ENCODE measurements at places on chromosomes 7 and 10. TPM values are rescaled to one million over a fixed set of nuclear protein-coding genes. Genes with fewer than 3 reads are reported as not detected.

IL6 gene
- 77.6 TPM for total RNA-seq

- peak; percentile 55 for DNase-seq
Measured at GRCh38 chr10:70477661-70478162, 855 bp upstream of the PALD1 start.

ANKRD1 gene
- total RNA-seq: 94.4 TPM

ATG9B gene
- not detected for total RNA-seq

DNA sequence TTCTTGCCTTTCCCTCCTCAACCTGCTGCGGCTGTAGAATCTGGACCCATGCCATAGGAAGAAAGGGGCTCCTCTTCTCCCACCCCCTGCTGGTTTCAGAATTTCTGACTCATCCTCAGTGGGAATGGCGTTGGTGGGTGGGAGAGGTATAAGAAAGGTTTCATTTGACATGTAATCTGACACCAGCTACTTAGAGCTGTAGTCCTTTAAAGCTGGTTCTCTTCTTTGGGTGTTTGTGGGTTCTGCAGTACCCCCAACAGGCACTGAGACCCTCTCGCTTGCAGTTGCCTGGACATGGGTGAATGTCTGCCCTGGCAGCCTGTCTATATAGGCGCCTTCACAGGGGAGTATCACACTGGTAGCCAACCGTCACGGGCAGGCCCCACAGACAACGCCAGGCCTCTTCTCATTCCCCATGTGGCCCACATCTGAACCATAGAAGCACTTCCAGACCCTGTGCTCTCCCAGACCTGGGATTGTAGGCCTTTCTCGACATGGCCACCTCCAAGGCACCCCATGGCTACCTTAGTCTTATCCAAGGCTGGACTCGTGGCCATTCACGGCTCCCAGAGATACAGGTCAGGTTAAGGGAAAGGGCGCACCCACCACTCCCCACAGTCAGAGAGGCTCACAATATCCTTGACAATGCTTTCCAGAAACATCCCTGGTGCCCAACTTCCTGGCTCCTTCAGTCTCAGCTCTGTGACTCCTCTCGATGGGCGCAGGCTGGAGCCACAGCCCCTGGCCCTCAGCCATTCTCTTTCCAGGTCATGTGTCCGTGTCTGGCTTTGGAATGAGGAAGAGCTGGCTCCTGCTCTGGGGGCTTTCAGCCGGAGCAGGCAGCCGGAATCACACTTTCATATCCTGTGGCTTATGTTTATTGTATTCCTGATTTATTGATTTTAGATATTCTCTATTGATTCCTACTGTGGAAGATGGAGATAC, 17.5 kb downstream of the ZNF862 start:
- peak; percentile 95 for DNase-seq

DNA sequence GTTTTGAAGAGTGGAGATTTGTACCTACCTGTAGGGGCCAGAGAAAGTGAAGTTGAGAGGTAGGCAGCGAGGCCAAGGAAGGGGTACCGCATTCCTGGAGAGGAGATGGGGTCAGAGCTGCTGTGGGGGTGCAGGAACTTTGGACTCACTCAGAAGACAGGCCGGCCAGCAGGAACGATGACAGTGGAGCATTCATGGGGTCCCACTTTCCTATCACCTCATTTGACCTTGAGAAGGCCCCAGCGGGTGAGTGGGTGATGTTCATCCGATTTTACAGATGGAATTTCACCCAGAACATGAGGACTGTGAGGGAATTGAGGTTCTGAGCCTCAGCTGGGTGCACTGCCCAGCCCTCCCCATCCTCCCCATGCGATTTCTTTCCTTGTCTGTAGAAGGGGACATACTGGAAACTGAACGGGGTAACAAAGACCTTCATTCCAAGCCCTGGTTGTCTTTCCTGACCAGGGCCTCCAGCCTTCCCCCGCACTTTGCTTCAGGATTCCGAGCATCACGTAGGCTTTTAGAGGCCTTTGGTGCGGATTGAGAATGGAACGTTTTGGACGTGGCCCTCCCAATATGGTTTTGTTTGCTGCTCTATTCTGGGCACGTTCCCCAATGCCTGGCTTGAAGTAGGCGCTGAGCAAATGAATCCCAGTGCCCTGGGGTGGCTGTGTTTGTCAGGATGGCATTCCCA, 87.3 kb downstream of the ADCY1 start:
- no peak for DNase-seq

BRAF gene
- total RNA-seq: 13.7 TPM

VWDE gene
- total RNA-seq: 0.42 TPM

DNA sequence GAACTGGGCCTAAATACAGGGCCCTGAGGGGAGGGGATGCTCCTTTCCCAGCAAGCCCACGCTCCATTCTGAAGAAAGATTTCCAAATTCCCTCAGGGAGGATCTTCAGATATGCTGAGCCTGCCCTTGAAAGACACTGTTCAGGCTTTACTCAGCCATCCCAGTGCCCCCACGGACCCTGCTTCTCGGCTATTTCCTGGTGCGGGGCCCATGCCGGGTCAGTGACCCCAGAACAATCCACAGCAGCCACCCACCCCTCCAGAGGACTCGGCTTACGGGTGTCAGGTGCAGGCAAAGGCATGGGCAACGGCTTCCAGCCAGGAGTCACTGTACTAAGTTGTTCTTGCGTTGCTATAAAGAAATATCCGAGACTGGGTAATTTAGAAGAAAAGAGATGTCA, 137.1 kb downstream of the OAT start:
- DNase-seq: no peak

ZP3 gene
- total RNA-seq: 2.0 TPM

- DNase-seq: no peak
Measured at GRCh38 chr7:98877692-98878364, 504 bp upstream of the TRRAP start.

DNA sequence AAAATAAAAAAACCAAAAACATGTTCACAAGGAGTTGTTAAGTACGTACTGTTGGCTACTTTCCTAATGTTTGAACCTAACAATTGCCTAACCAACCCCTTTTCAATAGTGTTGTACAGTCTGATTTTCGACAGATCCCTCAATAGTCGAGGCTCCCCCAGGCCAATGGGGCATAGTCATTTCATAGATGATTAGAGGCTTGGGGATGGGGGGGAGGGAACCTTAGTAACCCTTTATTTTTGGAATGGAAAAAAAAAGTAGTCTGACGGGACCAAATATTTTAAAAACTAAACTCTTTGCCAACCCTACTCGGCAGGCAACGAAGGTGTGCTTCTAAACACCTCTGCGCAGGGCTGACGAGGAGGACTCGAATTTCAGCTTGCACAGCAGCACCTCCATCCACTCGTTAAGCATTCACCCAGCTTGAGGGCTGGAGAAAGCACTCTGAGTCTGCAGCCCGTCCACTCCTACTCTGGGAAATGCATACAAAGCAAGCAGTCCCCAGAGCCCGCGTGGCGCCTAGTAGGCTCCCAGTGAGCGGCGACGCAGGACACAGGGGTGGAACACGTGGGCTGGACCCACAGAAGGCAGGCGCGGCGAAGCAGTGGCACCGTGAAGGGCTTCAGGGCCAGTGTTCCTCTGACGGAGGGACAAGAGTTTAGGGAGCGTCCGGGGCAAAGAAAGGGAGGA, 899 bp downstream of the PUS7 start:
- peak; percentile 77 for DNase-seq

GRCh38 chr7:131164025-131164925, 163.4 kb upstream of the MKLN1 start:
- DNase-seq: peak; percentile 78

DNA sequence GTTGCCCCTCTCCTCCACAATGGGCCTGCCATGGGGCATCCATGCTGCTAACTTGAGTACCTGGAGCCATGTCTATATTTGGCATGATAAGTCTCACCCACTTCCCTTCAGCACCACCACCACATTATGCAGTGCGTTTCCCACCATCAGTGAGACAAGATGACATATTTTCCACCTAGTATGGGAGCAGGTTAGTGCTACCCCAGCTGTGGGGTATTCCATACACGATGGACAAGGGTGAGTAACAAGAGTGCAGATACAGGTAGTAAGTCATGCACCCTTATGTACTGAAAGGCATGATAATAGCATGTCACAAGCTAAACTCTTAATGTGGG, 21.2 kb upstream of the OR2AE1 start:
- DNase-seq: no peak

- no peak for DNase-seq
Measured at GRCh38 chr10:114687459-114687858, 29.4 kb upstream of the ABLIM1 start.

- no peak for DNase-seq
Measured at GRCh38 chr7:143005632-143006260, 21.2 kb downstream of the OR9A2 start.

GRCh38 chr10:61669161-61669725, 6.5 kb downstream of the CABCOCO1 start:
- DNase-seq: no peak

GRCh38 chr7:44240983-44241510, 40.3 kb downstream of the YKT6 start:
- peak; percentile 92 for DNase-seq

HOXA10 gene
- 12.3 TPM for total RNA-seq

CPA2 gene
- total RNA-seq: 0.11 TPM

RET gene
- total RNA-seq: 0.17 TPM

GRCh38 chr7:150357771-150358427, 10.7 kb upstream of the REPIN1 start:
- peak; percentile 74 for DNase-seq

- DNase-seq: peak; percentile 72
Measured at GRCh38 chr10:117477961-117478670, 64.4 kb upstream of the EMX2 start.

DNA sequence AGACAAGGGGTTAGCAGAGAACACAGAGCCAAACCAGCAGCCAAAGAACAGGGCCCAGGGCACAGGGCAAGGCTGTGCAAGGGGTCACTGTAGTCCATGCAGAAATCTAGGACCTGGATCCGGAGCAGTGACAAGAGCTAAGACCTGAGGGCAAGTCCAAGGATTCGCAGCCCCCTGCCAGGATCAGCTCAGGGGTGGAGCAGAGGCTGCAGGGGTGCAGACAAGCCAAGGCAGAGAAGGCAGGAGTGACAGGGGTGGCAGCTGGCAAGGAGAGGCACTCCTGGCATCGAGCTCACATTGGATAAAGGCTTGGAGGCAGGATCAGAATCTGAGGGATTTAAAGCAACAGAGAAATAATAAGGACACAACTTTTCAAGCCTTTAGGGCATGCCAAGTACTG, 80.7 kb upstream of the NANOS1 start:
- DNase-seq: no peak

- DNase-seq: no peak
Measured at GRCh38 chr7:95907337-95907736, 135.0 kb downstream of the DYNC1I1 start.

DNA sequence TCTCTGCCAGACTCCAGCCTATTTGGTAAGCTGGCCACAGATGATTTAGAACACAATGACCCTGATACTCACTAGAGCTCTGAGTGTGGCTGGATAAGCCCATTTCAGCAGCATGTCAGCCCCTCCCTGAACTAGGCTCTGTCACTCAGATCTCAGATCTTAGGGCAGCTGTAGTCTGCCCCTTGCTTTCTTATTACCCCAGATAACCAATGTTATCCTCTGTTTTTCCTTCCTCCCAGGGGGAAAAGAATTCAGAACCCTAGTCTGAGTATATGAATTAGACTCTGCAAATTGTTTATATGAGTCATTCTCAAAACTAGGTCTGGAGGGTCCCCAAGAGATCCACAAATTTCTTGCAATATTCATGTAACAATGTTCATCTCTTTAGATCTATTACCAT, 286.2 kb downstream of the KCNMA1 start:
- peak; percentile 71 for DNase-seq

GRCh38 chr7:99468336-99468918, 2.5 kb upstream of the ATP5MF start:
- no peak for DNase-seq

SFTPA1 gene
- total RNA-seq: not detected

DNA sequence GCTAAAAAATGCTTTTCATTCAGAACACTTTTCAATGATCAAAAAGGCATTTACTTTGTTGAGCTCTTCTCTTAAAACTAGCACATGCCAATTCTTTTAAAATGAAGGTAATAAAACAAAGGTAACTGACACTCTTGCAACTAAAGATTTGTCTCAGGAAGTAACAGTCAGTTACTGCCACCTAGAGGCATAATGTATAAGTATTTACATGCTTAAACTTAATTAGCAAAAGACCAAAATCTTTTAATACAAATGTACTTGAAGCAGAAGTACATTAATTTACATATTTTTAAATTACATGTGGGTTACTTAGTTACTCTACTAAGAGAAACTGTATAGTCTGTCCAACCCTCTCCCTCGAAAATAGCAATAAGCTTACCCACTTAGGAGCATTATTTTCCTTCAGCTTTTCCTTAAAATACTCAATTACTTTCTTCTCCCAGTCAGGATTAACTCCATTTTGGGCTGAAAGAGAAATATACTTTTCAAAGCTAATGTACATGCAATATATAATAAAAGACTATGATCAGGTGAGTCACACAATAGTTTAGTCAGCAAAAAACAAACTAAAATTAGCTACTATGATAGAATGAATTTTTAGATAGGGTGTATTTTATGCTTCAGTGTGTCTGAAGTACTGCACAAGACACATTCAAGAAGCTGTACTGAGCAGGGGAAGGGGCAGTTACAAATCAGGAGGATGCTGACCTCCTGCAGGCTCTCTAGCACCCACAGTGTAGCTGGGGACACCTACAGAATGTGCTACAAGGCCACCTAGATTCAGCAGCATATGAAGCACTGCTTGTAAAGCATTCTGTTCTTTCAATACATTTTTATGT, 13.0 kb downstream of the MCMBP start:
- DNase-seq: peak; percentile 13

DNA sequence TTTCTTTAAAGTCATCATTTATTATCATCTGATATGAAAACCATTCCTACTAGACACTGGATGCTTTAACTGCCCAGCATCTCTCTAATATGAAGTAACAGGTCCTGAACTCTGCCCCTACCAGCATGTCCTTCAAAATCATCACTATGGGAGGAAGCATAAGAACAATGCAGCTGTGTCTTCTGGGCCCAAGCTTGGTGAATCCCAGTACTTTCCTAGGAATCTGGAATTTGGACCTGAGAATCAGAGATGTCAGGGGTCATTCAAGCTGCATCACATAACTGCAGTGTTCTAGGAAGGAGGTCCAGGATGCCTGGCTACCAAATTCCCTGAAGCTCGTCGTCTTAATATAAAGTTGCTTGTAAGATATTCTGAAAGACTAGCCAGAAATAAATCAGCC, 182.7 kb downstream of the AHR start:
- no peak for DNase-seq

GRCh38 chr10:95758351-95759025, 2.5 kb downstream of the ENTPD1 start:
- DNase-seq: no peak

NPY gene
- 2.3 TPM for total RNA-seq
